ENCODE measurements at places on chromosomes 5 and 9. TPM values are rescaled to one million over a fixed set of nuclear protein-coding genes. Genes with fewer than 3 reads are reported as not detected.

GRCh38 chr5:68196876-68197275, 18.7 kb upstream of the PIK3R1 start:
- no peak for DNase-seq

- no peak for DNase-seq
Observed at GRCh38 chr5:93100976-93101375, 480.0 kb downstream of the NR2F1-AS1 start.

- no peak for DNase-seq
Observed at GRCh38 chr5:90873033-90873517, 314.5 kb downstream of the ADGRV1 start.

- peak; percentile 62 for DNase-seq
Observed at GRCh38 chr5:133552925-133553525, 59.3 kb downstream of the FSTL4 start.

The DAB2 gene
- not detected for total RNA-seq

The NRARP gene
- total RNA-seq: 0.44 TPM

Measured in activated CD4-positive, alpha-beta T cell treated with anti-CD3 and anti-CD28 coated beads, Interleukin-2, amount 10 ng/mL, durations not matched to agents 7 days and 5 days (primary cell).